ENCODE measurements at places on chromosomes 2 and 18.

GRCh38 chr2:217456016-217456415, 546.8 kb downstream of the TNS1 start:
- DNase-seq = no peak

- DNase-seq = no peak
Observed at GRCh38 chr2:143529118-143529720, 400.0 kb downstream of the ARHGAP15 start.

GRCh38 chr2:178829299-178829960, 22.2 kb upstream of the TTN start:
- DNase-seq = no peak

GRCh38 chr18:79374408-79375171, 21.1 kb upstream of the NFATC1 start:
- DNase-seq = no peak

Data from SIG-M5 (cell line).